Fibroblast of the aortic adventitia (primary cell): ENCODE measurements at places on chromosomes 3 and 15. TPM values are rescaled to one million over a fixed set of nuclear protein-coding genes. Genes with fewer than 3 reads are reported as not detected.

GRCh38 chr3:141418751-141419150 is 50.4 kb downstream of the ZBTB38 start:
- DNase-seq: no peak

Gene ZNF385D
- total RNA-seq: 0.57 and 11.5 TPM in 2 replicates

Gene GHSR
- not detected in 2 replicates for total RNA-seq

Gene IMPG2
- 0.45 and 0.65 TPM in 2 replicates for total RNA-seq

Gene MORC1
- not detected in 2 replicates for total RNA-seq

- no peak for DNase-seq
These were observed 4.8 kb downstream of the IDH2 start for GRCh38 chr15:90097475-90097874.

DNA sequence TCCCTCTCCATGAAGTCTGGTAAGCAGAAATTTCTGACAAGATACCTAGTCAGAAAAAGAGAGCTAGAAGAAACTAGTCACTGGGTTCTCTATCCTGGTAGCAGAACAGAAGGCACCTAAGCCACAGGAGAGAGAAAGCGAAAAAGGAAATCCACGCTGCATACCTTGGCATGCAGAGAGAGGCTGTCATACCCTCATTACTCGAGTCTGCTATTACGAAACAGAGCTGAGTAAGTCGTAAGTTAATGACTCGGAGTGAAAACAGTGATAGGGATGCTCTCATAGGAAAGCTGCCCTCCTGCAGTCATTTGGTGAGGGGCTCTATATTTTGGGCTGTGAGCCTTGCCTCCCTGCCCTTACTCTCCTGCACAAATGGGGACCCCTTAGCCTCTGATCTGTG is 16.2 kb downstream of the CLRN1 start:
- DNase-seq: peak; percentile 44

Gene GPR149
- not detected in 2 replicates for total RNA-seq

DNA sequence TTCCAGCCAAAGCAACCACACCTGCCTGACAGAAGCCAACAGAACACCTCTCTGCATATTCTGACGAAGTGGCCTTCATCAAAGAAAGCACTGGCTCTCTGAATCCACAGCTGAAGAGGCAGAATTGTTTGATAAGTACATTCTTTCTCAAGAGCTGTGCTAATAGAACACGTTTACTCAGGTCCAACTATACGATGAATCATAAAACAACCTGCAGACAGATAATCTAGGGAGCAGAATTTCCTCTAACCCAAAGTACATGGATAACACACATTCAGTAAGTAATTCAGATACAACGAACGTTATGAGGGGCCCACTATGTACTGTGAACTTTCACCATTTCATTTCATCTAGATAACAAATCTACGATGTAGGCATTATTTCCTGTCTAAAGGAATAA is 25.4 kb downstream of the ALDH1A2 start:
- no peak for DNase-seq

DNA sequence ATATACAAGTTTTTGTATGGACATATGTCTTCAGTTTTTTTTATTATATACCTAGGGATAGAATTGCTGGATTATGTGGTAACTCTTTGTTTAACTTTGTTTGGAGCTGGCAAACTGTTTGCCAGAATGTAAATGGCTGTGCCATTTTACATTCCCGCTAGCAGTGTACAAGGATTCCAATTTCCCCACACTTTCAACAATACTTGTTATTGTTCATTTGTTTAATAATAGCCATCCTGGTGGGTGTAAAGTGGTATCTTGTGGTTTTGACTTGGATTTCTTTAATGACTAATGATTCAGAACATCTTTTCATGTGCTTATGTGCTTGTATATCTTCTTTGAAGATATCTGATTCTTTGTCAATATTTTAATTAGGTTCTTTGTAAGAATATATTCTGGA is 64.4 kb downstream of the ZNF609 start:
- no peak for DNase-seq

GRCh38 chr15:69606921-69607500 is 154.4 kb downstream of the RPLP1 start:
- DNase-seq: peak; percentile 2
